ENCODE measurements at places on chromosomes 11 and 22.
A peak's percentile ranks its signal among the peaks of the same experiment; 100 is the strongest.

DNA sequence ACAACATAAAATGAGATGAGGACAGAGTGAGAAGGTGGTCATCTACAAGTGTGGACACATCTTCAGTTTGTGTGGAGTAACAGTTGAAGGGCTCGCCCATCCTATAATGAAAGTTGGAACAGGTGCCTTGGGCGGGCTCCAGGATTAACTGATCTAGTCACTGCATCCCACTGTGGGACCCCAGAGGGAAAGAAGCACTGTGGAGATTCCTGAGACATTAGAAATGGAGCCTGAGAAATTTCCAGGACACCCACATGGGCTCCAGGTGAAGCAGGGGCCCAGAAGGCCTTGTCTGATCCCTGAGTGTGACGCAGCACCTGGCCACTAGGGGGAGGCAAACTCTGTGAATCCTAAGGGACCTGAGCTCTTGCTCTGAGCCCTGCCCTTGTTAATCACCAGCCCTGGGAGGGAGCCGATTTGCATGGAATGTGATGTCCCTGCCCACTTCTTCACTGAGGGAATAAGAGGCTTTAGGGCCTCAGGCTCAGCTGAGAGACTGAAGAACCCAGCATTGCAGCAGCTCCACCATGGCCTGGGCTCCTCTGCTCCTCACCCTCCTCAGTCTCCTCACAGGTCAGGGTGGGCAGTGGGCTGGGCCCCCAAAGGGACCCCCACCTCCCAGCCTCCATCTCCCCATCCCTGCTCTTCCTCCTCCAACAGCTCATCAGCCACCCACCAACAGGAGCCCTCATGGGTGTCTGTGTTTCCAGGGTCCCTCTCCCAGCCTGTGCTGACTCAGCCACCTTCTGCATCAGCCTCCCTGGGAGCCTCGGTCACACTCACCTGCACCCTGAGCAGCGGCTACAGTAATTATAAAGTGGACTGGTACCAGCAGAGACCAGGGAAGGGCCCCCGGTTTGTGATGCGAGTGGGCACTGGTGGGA lies 98.4 kb downstream of the VPREB1 start:
- peak; percentile 40 for DNase-seq

DNA sequence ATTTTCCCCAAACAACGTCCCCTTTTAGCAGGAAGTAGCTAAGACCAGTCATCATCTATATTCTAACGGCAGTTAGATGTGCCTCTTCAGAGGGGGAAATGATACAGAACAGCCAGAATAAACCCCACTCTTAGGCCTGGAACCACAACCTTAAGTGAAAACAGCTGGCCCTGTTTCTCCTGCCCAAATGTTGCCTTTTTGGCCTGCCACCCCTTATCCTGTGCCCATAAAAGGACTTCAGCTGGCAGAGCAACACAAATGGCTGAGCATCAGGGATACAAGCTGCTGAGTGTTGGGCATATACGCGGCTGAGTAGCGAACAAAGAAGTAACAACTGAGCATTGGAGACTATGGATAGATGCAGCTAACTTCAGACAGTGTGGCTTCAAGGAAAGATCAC lies 1491.4 kb downstream of the LRRC4C start:
- DNase-seq = no peak

- no peak for DNase-seq
Observed at GRCh38 chr11:115709297-115709696, 205.1 kb upstream of the CADM1 start.

GRCh38 chr22:16800358-16800757 lies 24.9 kb downstream of the XKR3 start:
- no peak for DNase-seq

GRCh38 chr11:64893194-64894069 lies 15.0 kb upstream of the EHD1 start:
- DNase-seq = no peak

DNA sequence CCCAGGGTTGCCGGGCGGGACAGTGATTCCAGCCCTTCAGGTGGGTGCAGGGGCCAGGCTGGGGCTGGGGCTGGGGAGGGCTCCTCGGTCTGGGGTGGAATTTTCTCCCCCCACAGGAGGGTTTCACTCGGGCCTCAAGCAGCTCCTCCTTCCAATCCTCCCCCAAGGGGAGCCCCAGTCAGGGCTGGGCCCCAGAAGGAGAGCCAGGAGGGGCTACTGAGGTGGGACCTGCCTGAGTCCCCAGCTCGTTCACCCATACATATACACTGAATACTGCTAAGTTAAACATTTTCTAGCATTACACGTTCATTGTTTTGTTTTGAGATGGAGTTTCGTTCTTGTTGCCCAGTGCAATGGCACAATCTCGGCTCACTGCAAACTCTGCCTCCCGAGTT lies 1.5 kb upstream of the CRACR2B start:
- no peak for DNase-seq

DNA sequence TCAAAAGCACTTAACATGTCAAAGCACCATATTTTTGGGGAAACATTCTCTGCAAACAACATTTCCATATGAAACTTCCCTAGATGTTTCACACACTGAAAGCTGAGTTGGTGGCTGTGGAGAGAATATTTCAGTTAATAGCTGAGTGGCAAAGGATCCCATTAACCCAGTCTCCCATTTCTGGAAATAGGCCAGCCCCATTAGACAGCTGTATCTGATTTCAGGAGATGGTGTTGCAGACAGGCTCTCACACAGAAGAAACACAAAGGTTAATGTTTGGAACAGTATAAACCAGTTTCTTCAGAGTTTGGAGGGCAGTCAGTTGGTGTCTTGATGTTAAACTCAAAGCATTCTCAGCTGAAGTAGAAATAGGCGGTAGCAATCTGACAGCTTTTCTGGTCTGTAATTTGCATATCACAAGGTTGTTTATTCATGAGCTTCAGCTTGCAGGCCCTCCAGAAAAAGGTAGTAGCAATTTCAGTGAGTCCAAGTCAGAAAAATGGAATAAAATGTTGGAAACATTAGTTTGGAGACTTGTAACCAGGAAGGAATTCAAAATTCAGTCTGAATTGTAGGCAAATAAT lies 15.5 kb upstream of the ZBTB44 start:
- DNase-seq = no peak

DNA sequence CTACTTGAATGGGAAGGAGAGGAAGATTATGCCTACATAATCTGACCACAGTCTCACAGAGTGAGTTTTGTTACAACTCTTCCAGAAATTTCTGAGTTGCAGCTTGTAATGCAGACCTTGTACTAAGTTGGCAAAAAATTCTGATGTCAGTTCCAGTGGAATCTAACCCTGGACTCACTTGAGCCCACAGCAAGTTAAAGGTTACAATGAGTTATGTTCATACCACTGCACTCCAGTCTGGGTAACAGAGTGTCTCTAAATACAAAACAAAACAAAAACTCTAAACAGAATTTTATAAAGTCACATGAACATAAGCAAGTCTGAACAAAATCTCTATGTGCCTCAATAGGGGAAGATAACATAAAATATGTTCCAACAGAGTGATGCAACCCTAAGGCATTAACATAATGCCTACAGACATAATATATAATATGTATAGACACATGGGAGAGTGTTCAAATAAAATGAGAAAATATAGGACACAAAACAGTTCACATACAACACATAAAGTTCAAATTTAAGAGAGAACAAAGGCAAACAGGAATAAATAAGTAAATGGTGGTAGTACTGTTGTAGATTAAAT lies 1.1 kb downstream of the GLYAT start:
- no peak for DNase-seq

DNA sequence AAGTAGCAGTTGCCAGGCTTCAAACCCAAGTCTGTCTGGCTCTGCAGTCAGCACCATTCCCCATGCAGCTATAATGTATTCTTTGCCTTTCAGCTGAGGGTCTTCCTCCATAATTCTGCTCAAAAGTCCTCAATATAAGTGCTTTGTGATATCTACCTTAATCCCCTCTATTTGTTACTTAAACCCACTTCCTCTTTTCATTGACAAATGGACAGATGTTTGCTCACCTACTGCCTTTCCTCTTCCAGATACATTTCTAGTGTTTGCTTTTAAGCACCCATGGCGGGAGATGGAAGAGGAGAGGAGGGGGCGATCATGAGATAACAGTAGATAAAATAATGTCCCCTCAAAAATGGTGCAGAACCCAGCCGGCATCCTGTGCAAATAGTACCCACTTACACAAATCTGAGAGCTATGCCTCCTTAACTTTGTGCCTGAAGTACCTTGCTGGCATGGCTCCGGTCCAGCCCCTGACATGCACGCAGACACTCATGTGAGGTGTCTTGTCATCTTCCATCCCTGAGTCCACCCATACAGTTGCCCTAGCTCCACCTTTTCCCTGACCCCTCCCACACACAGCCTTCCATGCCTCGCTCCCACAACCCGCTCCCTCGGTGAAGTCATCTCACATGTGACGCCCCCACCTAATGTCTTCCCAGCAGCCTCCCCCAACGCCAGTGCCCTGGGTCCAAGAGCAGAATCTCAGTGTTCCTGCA lies 109.6 kb downstream of the TRIM29 start:
- DNase-seq = peak; percentile 26

GRCh38 chr22:38696606-38697424 lies 3.9 kb downstream of the JOSD1 start:
- no peak for DNase-seq

DNA sequence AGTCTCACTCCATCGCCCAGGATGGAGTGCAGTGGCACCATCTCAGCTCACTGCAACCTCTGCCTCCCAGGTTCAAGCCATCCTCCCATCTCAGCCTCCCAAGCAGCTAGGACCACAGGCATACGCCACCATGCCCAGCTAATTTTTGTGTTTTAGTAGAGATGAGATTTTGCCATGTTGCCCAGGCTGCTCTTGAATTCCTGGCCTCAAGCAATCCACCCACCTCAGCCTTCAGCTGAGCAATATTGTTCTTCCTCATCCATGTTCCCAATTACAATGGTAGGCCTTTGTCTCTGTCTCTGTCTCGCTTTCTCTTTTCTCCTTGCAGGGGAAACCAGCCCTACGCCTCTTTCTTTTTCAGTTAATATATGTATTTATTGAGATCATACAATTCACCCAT lies 10.3 kb downstream of the HSPA8 start:
- no peak for DNase-seq

DNA sequence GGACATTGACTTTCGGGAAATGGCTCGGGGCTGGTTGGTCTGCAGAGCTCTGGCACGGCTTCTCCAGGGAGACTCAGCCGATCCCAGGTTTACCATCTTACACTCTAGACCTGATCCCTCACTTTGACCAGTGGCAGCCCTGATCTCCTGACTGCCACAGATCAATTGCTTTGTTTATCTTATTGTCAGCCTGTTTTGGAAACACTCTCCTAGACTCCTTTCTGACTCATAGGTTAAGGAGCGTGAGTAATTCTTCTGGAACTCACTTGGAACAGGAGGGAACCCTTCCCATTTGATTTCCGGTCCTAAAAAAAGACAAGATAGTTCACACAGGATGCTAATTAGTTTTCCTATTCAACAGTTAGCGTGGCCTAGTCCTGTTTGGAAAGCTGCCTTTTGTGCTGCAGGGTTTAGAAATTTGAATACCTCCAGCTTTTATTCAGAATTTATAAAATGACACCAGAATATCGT lies 16.0 kb upstream of the BMAL1 start:
- DNase-seq = no peak

- no peak for DNase-seq
Observed at GRCh38 chr11:14336507-14337503, 22.2 kb downstream of the RRAS2 start.

DNA sequence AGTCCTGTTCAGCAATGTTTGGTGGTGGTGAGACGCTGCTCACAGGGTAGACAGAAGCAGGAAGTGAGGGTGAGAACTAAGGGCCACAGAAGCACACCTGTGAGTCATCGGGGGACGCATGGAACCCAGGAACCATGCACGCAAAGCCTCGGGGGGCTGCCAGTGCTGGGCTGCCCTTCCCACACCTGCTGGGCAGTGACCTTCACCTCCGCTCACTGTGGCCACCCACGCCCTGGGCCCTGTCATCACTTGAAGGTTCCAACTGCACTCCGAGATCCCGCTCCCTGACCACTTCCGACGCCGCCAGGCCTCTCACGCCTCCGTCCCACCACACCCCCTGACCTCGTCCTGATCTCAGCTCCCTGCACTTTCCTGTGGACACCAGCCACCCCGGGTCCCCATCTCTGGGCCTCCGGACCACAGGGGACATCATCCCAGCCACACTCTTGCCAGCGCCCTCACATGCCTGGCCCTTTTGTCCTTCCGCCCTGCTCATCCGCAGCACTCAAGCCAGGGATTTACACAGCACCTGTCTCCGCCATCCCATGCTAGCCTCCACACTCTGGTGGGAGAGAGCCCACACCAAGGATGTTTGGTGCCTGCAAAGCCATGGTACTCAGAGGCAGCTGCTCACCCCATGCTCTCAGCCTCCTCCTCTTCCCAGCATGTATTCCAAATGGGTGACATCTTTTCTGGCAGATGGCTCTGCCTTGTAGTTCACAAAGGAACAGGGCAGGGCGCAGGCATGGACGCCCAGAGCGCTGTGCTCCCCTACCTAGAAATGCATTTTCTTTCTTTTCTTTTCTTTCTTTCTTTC lies 23.1 kb upstream of the ATXN10 start:
- peak; percentile 28 for DNase-seq

DNA sequence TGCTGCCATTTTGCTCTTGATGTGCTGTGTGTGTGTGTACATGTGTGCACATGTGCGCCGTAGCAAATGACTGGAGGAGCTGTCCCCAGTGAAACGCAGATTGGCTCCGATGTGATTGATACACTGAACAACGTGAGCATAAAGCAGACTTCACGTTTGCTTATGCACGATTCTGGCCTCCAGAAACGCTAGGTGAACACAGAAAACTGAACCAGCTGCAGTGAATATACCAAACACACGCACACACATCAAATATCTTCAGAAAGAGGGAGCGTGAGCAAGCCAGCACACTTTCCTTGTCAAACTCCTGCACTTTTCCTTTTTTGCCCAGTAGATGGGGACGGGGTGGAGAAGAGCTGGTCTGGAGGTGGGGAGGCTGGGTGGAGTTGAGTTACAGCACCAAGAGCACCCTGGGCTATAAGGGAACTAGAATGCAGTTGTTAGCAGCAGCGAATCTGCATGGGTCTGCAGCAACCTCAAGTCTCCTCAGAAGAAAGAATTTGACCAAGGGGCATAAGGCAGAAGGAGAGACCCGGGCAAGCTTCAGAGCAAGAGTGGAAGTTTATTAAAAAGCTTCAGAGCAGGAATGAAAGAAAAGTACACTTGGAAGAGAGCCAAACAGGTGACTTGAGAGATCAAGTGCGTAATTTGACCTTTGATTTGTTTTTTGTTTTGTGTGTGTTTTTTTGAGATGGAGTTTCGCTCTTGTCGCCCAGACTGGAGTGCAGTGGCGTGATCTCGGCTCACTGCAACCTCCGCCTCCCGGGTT lies 77.8 kb upstream of the CADM1 start:
- DNase-seq = peak; percentile 4

DNA sequence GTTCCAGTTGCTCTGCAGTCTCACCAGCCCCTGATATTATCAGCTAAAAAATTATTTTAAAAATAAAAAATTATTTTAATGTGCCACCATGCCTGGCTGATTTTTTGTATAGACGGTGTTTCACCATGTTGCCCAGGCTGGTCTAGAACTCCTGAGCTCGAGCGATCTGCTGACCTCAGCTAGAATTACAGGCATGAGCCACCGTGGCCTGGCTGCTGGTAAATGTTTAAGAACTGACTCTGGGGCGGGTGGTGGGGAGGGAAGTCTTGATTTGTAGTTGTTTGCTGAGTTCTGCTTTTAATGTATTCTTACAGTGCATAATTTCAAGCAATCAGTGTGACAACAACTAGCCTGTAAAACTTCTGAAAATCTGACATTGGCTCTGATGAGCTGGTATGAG lies 120.9 kb upstream of the PLET1 start:
- no peak for DNase-seq
